CD4-positive, alpha-beta memory T cell (primary cell): ENCODE measurements at places on chromosomes 3 and 15.

GRCh38 chr15:32802286-32802936 is 84.6 kb downstream of the GREM1 start:
- no peak overlapping the region for H3K4me3 ChIP-seq
- no peak overlapping the region for H3K27ac ChIP-seq
- no peak for DNase-seq
- no peaks in the 10 kb centered on the region for H3K27me3 ChIP-seq

GRCh38 chr3:27613846-27614500 is 108.2 kb downstream of the EOMES start:
- H3K4me1 ChIP-seq, result no peaks in the 10 kb centered on the region
- no peaks in the 10 kb centered on the region for H3K27me3 ChIP-seq
- H3K27ac ChIP-seq, result no peak overlapping the region
- H3K36me3 ChIP-seq, result no peaks in the 10 kb centered on the region

DNA sequence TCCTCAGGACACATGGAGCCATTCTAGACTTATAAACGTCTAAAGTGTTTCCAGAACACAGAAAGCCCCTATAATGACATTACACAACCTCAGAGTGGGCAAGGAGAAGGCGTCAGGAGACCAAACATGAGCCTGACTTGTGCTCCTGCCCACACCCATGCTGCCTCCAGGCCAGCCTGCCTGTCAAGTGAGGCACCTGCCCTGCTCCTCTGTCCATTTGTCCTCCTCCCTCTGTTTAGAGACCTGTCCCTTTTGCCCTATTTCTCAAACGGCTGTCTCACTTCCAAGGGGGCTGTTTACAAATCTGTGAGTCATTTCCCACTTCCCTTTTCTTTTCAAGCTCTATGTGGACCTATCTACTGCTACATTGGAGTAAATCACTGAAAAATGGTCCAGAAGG is 21.0 kb downstream of the ZDHHC3 start:
- H3K36me3 ChIP-seq, result peaks cover 13% of the 10 kb centered on the region
- no peak overlapping the region for H3K4me3 ChIP-seq
- H3K4me1 ChIP-seq, result no peaks in the 10 kb centered on the region
- H3K27ac ChIP-seq, result no peak overlapping the region
- no peak for DNase-seq
- H3K27me3 ChIP-seq, result no peaks in the 10 kb centered on the region

- no peak for DNase-seq
- no peaks in the 10 kb centered on the region for H3K4me1 ChIP-seq
- no peak overlapping the region for H3K27ac ChIP-seq
- no peaks in the 10 kb centered on the region for H3K27me3 ChIP-seq
Measured at GRCh38 chr3:37115446-37115845, 58.9 kb downstream of the LRRFIP2 start.

- DNase-seq, result no peak
- no peak overlapping the region for H3K4me3 ChIP-seq
- H3K27ac ChIP-seq, result no peak overlapping the region
- H3K4me1 ChIP-seq, result no peaks in the 10 kb centered on the region
- no peaks in the 10 kb centered on the region for H3K36me3 ChIP-seq
- no peaks in the 10 kb centered on the region for H3K27me3 ChIP-seq
Measured at GRCh38 chr3:148737104-148737530, 39.4 kb downstream of the AGTR1 start.

- no peaks in the 10 kb centered on the region for H3K4me1 ChIP-seq
- H3K27ac ChIP-seq, result no peak overlapping the region
- no peak for DNase-seq
- no peaks in the 10 kb centered on the region for H3K27me3 ChIP-seq
Measured at GRCh38 chr15:67915461-67916374, 75.9 kb upstream of the RNU6-1 start.

DNA sequence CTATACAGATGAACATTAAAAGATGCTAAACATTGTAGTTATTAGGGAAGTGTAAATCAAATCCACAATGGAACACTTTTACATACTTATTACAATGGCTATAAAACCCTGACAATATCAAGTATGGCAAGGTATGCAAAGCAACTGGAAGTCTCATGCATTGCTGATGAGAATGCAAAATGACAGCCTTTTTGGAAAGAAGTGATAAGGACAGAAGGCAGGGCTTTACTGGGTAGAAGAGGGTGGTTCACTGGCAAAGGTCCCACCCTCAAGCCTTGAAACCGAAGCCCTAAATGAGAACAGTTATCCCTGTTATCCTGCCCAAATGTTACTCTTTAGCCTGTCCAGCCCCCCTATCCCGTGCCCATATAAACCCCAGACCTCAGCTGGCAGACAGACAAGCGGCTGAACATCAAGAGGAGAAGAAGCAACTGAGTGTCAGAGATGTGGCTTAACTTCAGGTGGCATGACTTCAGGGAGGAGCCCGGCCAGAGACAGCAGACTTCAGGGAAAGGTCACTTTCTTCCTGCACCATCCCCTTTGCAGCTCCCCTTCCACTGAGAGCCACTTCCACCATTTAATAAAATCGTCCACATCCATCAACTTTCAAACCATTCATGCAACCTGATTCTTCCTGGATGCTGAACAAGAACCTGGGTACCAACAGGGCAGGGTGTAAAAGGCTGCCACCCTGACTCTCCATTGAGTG is 732 bp upstream of the GCSAM start:
- DNase-seq, result no peak
- H3K4me1 ChIP-seq, result peaks cover 90% of the 10 kb centered on the region
- H3K27me3 ChIP-seq, result no peaks in the 10 kb centered on the region
- no peaks in the 10 kb centered on the region for H3K36me3 ChIP-seq

GRCh38 chr15:35064576-35065190 is 20.4 kb downstream of the NANOGP8 start:
- no peak for DNase-seq
- H3K4me3 ChIP-seq, result no peak overlapping the region
- H3K36me3 ChIP-seq, result no peaks in the 10 kb centered on the region
- H3K27ac ChIP-seq, result no peak overlapping the region
- H3K27me3 ChIP-seq, result no peaks in the 10 kb centered on the region
- no peaks in the 10 kb centered on the region for H3K4me1 ChIP-seq

DNA sequence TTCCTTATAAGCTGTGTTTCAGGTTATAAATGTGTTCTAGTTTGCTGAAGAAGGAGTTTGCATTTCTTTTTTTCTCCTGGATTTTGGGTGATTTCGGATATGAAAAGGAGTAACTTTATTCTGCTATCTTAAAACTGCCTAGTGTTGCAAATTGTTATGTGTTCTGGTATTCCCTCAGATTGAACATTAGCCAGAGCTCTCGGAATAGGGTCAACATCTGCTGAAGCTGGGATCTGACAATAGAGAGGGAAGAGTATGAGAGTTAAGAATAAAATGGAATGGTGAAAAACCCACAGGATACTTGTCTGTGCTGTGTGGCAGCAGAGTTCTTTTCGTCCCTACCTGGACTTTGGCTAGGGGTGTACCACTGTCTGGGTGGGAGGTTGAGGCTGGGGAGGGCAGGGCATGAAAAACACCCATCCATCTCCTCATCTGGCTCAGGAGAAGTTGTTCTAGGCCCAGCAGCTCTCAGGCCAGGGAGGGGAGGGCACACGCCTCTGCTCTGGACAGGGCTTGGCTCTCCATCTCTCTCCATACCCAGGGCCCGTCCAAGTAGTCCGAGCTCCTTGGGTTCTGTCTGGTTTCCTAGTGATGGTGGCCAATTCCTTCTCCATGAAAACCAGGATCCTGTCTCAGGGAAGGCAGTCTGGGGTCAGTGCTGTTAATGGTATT is 13.2 kb downstream of the SPSB4 start:
- H3K4me1 ChIP-seq, result no peaks in the 10 kb centered on the region
- H3K27ac ChIP-seq, result no peak overlapping the region
- DNase-seq, result no peak
- H3K27me3 ChIP-seq, result no peaks in the 10 kb centered on the region

DNA sequence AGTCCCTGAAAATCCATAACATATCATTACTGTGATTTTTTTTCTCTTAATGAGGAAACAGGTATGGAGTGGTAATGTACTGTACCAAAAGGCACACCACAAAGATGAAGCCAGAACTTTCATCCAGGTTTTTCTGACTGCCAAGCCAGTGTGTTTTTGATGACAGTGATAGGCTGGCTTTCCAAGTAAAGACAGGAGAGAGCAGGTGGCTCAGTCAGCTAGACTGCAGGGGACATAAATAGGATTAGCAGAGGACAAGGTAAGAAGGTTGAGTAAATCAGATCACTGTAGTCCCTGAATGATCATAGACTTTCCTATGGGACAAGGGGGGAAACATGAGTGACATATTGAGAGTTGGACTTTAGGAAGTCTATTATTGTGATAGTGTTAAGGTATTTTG is 127.9 kb downstream of the GADL1 start:
- H3K4me1 ChIP-seq, result no peaks in the 10 kb centered on the region
- no peak overlapping the region for H3K27ac ChIP-seq
- H3K4me3 ChIP-seq, result no peak overlapping the region
- H3K36me3 ChIP-seq, result no peaks in the 10 kb centered on the region
- H3K27me3 ChIP-seq, result no peaks in the 10 kb centered on the region
- no peak for DNase-seq

DNA sequence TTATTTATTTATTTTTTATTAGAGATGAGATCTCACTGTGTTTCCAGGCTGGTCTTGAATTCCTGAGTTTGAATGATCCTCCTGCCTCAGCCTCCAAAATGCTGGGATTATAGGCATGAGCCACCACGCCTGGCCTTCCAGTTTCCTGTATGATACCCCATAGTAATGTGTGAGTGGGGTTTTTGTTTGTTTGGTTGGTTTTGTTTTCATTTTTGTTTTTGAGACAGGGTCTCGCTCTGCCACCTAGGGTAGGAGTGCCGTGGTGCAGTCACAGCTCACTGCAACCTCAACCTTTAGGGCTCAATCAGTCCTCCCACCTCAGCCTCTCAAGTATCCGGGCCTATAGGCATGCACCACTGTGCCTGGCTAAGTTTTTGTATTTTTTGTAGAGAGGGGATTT is 30.9 kb downstream of the GOLM2 start:
- no peaks in the 10 kb centered on the region for H3K4me1 ChIP-seq
- no peak overlapping the region for H3K4me3 ChIP-seq
- H3K27ac ChIP-seq, result no peak overlapping the region
- H3K27me3 ChIP-seq, result no peaks in the 10 kb centered on the region

DNA sequence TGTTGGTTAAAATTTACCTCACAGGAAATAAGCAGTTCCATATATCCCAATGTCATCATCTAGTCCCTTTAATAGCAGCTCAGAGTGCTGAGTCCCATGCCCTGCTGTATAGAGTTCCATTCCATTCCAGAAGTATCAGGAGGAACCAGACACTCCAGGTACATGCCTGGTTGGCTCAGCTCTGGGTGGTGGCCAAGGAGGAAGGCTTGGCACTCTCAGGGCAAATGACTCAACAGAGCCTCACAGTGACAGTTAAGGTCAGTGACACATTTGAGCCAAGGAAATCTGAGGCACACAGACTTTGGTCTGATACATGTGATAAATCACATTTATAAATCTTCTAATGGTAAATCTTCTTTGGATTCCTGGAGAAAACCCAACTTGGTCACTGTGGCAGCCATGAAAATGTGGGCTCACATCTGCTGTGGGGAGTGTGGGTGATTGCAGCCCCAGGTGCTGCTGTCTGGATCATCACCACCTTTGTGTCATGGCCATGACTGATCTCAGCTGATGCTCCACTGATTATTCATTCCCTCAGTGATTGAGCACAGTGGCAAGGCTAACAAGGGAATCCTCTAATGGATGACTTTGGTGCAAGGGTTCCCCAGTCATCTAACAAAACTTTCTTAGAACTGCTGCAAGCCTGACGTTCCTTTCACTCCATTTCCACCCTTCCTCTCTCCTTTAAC is 9.3 kb downstream of the HHLA2 start:
- no peak for DNase-seq
- H3K36me3 ChIP-seq, result no peaks in the 10 kb centered on the region
- no peak overlapping the region for H3K27ac ChIP-seq
- no peak overlapping the region for H3K4me3 ChIP-seq

DNA sequence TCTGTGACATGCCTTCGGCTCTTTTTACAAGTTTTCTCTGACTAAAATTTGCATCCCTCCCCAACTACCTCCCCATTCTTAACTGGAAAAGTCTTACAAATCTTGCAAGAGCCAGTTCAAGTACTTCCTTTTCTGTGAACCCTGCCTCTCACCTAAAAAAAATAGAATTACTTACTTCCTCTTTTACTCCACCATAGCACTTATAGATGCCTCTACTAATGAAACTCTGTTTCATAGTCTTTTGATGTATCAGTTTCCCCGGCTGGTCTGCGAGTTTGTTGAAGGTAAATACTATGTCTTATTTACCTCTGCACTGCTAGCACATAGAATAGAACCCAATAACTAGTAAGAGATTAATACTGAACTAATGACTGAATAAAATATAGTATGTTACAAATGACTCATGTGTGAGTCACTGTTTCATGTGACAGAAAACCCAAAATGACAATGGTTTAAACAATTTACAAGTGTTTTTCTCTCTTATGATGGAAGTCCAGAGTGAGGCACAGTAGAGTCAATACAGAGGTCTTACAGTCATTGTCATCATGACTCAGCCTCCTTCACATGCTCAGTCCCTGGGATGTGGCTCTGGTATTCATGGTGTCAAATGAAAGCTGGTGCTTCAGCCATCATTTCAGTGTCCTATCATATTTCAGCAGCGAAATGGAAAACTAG is 393.5 kb downstream of the RSL24D1 start:
- H3K4me3 ChIP-seq, result no peak overlapping the region
- no peaks in the 10 kb centered on the region for H3K36me3 ChIP-seq
- no peak overlapping the region for H3K27ac ChIP-seq
- H3K27me3 ChIP-seq, result no peaks in the 10 kb centered on the region
- no peak for DNase-seq
- no peaks in the 10 kb centered on the region for H3K4me1 ChIP-seq

- no peaks in the 10 kb centered on the region for H3K27me3 ChIP-seq
- no peak overlapping the region for H3K4me3 ChIP-seq
- DNase-seq, result no peak
- peaks cover 22% of the 10 kb centered on the region for H3K36me3 ChIP-seq
Measured at GRCh38 chr3:44923632-44924456, 49.4 kb downstream of the TGM4 start.

DNA sequence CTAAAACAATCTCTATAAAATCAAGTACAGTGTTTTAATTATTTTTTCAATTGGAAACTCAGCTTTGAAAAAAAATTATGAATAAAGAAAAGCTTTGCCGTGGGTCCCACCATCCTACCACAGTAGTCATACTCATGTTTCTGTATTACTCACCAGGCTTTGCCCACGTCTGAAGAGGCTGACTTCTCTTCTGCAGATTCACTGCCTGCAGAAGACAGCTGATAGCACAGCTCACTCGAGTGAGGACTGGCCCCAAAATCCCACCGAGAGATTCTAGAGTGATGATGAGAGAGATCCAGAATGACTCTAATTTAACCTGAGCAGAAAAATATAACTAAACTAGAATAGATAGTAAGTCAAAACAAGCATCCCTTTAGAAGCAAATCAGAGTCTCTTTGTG is 11.9 kb downstream of the C2CD4B start:
- no peak for DNase-seq
- no peaks in the 10 kb centered on the region for H3K27me3 ChIP-seq
- no peaks in the 10 kb centered on the region for H3K36me3 ChIP-seq
- H3K4me1 ChIP-seq, result no peaks in the 10 kb centered on the region
- H3K4me3 ChIP-seq, result no peak overlapping the region
- H3K27ac ChIP-seq, result no peak overlapping the region

DNA sequence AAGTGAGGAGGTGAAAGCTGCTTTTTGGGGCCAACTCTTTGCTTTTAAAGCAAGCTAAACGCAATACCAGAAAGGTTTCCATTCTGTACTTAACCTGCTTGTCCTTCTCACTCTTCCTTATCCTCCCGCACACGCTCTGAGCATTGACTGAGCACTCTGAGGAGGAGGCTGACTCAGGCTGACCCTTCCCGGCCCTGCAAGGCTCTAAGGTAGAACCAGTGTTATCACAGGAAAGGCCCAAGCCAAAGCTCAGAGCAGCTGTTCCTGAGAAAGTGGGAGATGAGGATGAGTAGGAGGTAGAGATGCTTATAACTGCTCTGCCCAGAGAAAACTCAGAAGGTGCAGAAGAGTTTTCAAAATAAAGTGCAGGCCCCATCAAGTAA is 2.3 kb downstream of the B3GNT5 start:
- H3K4me1 ChIP-seq, result no peaks in the 10 kb centered on the region
- H3K4me3 ChIP-seq, result no peak overlapping the region
- H3K27ac ChIP-seq, result no peak overlapping the region
- DNase-seq, result no peak
